ENCODE measurements at places on chromosomes 4 and X. TPM values are rescaled to one million over a fixed set of nuclear protein-coding genes. Genes with fewer than 3 reads are reported as not detected.

- no peak for DNase-seq
Observed at GRCh38 chr4:4437798-4438470, 51.0 kb downstream of the NSG1 start.

DNA sequence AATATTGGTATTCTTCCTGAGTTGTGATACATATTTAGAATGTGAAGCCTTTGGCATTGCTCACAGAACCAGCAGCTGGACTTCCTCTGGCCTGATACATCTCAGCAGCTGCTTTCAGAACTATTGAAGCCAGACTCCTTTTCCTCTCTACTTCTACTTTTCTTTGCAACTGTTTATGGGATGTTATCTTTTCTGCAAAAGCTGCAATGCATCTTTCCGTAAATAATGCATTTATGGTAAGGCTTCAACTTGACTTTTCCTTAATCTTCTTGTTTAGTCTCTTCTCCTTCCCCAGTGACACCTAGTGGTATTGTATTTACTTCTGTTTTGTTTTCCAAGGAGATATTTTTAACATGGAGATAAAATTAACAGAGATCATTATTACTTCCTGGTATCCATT is 1548.7 kb downstream of the PCDH7 start:
- no peak for DNase-seq

DNA sequence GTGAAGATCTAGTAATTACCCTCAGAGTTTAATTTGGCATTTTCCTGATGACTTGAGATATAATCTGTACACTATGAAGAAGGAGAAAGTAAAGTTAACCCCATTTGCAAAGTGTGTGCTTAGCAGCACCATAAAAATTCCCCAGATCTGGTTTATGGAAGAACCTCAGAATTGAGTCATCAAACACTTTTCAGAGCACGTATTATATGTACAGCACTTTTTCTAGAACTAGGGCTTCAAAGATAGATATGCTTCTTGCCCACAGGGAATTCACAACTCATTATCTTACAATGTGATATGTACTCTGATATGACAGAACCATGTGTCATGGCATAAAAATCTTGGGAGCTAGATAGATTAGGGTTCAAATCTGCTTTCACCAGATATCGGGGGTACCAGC is 150.9 kb downstream of the SLC10A7 start:
- no peak for DNase-seq

DNA sequence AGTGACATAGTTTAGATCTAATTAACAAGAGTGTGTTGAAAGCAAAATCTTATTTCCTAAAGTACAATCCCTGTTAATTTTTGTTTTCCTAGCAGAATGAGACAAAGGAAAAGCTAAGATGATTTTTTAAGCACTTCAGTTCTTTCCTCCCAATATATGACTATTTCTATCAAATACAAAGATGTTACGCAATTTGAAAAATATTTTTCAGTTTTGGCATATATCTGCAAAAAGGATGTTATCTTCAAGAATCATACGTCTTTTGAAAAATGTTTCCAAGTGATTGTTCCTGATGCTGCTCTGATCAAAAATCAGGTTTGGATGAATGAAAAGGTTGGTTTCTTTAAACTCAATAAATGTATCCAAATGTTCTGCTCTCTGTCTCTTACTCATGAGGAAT is 486.7 kb upstream of the CPEB2 start:
- no peak for DNase-seq

DNA sequence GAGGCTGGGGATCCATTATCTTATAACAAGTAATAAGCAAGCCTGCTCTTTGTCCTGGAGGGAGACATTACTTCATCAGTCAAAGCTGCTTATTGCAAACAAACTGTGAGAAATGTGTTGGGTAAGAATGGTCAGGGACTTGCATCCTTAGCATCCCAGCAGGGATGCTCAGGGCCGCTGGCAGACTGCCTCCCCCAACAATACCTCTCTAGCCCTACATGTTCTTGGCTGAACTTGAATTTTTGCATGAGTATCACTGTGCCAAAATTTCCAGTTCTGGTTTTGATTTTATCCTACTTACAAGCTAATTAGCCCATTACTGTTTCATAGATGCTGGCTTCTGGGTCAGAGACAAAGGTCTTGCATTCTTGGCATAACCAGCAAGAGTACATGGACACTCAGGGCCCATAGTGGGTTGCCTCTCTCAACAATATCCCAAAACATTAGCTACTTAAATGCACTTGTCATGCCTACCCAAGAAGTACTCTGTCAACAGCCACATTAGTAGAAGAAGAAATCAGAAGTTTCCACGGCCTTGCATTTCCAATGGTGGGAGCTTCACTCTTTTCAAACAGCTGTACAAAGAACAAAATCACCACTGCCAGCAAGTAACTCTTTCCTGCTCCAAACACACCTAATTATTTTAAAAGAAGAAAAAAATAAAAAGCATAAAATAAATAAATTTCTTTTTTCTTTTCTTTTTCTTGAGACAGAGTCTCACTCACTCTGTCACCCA is 41.9 kb upstream of the NEUROG2 start:
- no peak for DNase-seq

DNA sequence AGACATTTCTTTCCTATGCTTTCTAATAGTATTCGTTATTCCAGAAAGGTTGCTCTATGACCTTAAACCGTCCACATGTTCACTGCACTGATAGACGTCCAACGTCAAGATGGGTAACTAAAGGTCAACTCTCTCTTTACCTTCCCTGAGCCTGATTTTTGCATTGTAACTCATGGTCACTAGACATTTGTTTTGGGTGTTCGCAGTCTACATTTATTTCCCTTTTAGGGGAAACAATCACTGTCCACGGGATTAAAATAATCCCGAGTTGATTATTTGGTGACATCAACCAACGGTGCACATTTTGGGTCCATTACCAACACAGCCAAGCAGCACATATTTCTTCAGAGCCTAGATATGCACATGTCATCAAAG is 540 bp upstream of the HADH start:
- DNase-seq: no peak

DNA sequence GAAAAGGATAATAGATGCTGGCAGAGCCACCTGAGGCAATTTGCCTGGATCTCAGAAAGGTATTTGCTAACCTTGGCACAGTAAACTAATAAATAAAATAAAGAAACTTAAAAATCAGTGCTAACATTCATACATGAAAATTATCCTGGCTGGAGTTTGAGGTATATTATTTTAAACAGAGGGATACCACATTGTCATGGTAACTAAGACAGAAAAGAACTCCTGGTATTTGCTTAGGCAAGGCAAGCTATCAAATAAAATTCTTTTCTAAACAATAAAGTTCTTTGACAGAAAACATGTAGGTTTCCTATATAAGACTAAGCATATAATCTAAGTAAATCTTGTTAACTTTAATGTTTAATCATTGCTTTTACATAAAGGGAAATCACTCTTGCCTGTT is 218.8 kb downstream of the MAGEB17 start:
- no peak for DNase-seq

MXRA5 gene
- 8.2 TPM for polyA plus RNA-seq

GRCh38 chr4:150743564-150744342 is 161.8 kb downstream of the MAB21L2 start:
- DNase-seq: no peak

DNA sequence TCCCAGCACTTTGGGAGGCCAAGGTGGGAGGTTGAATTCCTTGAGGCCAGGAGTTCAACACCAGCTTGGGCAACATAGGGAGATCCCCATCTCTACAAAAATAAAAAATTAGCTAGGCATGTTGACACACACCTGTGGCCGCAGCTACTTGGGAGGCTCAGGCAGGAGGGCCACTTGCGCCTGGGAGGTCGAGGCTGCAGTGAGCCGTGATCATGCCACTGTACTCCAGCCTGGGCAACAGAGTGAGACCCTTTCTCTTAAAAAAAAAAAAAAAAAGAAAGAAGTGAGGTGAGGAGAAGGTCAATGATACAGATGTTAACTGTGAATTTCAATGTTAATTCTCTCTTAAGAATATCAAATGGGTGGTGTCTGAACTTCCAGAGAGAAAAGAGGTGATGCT is 15.1 kb upstream of the AP1S2 start:
- no peak for DNase-seq

DNA sequence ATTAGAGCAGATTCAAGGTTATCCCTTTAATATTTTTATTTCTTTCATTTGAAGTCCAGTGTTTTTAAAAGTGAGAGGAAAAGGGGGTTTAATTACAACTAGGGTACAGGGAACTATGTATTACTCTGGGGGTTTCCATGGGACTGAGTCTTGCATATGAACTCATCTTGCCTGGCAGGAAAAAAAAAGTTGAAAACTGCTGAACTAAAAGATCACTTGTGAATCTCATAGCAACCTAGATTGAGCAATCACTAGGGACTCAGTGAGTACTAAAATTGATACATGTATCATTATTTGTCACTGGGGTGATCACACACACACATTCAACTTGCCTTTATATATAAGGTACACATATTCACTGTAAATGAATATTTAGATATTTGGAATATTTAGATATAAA is 180.7 kb upstream of the SFRP2 start:
- no peak for DNase-seq

- no peak for DNase-seq
Observed at GRCh38 chrX:27276751-27277150, 186.4 kb downstream of the PPP4R3C start.

GRCh38 chrX:97159916-97160800 is 276.4 kb downstream of the RPA4 start:
- no peak for DNase-seq

GRCh38 chr4:102388611-102389010 is 43.3 kb upstream of the SLC39A8 start:
- no peak for DNase-seq

DNA sequence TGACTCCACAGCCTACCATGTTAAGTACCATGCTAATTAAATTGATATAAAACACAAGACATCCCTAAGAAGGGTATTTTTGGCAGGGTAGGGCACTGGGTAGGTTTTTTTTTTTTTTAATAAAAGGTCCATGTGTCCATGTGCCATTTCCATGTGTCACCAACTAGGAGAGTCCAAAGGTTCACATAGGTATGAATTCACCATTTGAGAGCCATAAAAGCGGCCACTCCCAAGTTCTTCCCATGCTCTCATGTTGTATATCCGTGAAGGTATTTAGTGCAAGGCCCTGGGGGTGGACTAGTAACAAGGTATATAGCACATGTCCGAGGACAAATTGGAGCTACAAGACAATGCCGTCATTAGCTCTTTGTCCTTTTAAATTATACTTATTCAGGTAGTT is 107.3 kb downstream of the PDE5A start:
- DNase-seq: no peak

AFP gene
- 1,196 TPM for polyA plus RNA-seq

- no peak for DNase-seq
Observed at GRCh38 chr4:15376594-15376993, 51.2 kb upstream of the C1QTNF7 start.

DNA sequence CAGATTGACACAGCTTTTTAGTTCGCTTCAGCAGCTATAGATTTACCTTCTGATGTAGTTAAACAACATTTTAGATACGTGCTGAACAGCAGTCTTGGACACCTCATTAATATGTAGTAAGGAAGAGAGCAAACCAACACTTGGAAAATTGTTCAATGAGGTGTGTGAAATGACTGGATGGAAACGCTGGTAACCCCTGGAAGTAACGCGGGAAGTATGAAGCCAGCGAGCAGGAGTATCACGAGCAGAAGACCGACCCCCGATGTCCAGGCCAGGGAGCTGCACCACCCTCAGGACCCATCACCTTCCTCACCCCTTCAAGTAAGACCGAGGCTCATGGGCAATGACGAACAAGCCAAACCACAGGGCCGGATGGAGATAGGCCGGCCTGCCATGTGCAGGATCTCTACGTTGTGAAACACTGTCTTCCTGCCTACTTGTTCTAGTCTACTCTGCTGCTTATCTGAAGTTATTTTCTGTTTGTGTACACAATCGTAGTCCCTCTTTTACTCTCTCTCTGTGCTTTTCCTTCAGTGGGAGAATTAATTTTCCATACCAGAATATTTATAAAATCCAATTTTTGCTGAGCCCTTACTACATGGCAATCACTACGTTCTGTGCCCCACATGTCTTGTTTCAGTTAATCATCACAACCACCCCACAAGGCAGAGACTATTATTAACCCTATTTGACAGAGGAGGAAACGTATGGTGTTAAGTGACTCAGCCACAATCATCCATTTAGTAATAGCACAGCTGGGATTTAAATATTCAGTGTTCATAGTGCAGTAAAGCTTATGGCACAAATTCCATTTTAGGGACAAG is 221.7 kb downstream of the APBB2 start:
- DNase-seq: no peak

PARM1 gene
- polyA plus RNA-seq: 54.0 TPM

GRCh38 chrX:110003167-110004156 is 548 bp downstream of the TMEM164 start:
- no peak for DNase-seq

KDM6A gene
- polyA plus RNA-seq: 29.4 TPM

BRS3 gene
- 0.08 TPM for polyA plus RNA-seq

DRP2 gene
- polyA plus RNA-seq: 1.9 TPM

GRCh38 chr4:39367166-39367565 is 1.0 kb upstream of the RFC1 start:
- DNase-seq: no peak

DNA sequence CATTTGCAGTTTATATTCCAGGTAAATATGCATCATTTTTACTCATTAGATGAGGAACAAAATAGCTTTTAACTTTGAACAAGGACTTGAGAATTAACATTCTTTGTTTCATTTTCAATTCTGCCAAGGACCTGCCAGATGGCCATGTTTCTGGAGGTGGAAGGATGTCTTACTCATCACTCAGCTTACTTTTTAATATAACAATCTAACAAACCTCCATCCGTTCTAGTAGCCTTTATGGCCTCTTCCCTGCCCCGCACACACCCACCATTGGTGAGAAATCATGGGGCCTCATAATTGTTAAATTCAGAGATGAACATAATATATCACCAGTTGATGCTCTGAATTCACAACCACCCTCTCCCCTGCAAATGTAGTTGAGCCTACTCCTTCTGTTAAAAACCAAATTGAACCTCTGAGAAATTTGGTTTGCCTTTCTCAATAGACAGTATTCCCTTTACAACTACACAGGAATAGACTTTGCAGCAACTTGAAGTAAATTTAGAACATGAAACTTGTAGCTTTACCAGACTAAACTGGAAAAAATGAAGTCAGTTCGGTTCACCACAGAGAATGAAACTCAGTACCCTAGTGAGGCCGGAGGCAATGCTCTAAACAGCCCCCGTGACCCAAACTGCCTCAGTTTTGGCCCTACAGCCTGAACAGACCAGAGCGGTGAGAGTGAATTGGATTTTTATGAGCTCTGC is 50.1 kb upstream of the ACSL4 start:
- no peak for DNase-seq

FGFBP1 gene
- polyA plus RNA-seq: 0.25 TPM

- DNase-seq: no peak
Observed at GRCh38 chr4:40912460-40913184, 162.9 kb downstream of the NSUN7 start.

Data from right renal pelvis (tissue), 4 donors.